ENCODE measurements at places on chromosomes 1 and 21.
A peak's percentile ranks its signal among the peaks of the same experiment; 100 is the strongest.

- peak; percentile 71 for DNase-seq
Measured at GRCh38 chr1:62716397-62716796, 28.2 kb upstream of the DOCK7 start.

DNA sequence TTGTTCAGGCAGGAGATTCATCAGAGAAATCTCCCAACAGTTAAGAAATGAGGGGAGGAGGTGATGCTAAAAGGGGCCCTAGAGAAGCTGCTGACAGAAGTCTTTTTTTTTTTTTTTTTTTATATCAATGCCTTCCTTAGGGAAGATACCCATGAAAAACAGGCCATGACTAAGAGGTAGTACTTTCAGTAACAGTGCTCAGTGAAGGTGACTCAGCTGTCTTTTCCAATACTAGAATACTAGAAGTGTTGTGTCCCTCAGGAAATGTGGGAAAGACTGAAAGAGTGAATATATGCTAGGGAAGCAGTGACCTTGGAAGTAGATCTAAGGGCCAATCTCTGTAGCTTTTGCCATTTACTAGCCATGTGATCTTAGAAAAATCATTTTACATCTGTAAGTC is 52.4 kb upstream of the SLFNL1 start:
- DNase-seq: no peak

DNA sequence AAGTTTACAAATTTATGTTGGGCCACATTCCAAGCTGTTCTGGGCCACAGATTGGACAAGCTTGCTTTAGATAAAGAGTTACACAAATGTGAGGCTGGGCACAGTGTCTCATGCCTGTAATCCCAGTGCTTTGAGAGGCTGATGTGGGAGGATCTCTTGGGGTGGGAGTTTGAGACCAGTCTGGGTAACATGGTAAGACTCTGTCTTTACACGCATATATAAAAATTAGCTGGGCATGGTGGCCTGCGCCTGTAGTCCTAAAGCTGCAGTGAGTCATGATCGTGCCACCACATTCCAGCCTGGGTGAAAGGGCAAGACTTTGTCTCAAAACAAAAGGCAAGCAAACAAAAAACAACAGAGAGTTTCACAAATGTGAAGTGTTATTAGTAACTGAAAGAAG is 5.9 kb upstream of the VCAM1 start:
- DNase-seq: peak; percentile 57

DNA sequence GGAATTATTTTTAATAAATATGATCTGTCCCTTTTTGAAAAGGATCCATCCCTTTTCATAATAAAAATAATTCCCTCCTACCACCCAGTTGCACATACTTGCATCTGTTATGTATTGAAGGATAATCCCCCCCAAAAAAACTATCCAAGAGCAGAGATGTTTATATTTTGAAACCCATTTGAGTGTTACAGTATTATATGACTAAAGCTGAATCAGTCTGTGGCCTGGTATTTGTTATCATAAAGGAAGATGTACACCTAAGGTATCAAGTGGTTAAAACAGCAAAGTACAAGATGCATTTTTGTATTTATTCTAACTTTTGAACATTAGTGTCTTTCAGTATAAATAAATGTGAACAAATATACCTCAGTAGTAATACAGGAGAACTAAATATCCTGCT is 12.7 kb upstream of the TGFB2 start:
- DNase-seq: no peak

GRCh38 chr1:66316464-66317247 is 217.3 kb upstream of the SGIP1 start:
- DNase-seq: no peak

DNA sequence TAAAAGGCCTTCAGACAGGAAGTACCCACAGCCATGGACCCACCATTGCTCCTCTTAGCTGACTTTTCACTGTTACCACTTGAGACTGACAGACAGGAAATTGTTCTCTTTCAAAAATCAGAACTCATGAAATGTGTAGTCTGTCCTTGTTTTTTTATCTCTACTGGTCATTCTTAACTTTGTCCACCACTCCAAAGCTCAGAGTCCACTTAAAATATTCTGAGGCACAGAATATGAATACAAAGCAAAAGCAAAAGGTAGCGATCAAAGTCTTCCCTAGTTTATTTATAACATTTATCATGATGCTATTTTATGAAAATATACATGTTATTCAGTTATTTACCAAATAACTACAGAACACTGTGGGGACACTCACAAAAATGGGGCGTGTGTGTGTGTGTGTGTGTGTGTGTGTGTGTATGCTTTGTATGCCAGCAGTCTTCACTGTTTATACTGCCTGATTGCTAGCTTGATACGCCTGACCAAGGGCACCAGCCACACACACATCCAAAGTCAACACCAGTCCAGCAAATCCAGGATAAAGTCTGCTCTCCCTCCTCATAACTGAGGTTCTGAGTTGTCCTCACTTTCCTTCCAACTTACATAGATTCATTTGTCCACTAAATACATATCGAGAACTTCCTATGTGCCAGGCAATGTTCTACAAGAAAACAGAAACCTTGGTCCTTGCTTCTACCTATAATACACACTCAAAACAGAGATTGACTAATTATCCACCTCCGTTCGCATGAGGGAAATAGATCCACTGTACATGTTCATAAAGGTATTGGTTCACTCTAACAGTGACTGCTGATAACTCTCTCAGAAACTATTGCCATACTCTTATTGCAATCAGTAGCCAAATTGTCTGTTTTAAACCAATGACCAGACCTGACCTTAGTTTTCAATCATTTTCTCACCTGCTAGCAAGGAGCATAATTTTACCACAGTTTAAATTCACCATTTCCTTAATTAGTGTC is 79.4 kb downstream of the ERICH3 start:
- no peak for DNase-seq

Data from trophoblast cell (in vitro differentiated cells and primary cell).